ENCODE measurements at places on chromosomes 3 and 15.

DNA sequence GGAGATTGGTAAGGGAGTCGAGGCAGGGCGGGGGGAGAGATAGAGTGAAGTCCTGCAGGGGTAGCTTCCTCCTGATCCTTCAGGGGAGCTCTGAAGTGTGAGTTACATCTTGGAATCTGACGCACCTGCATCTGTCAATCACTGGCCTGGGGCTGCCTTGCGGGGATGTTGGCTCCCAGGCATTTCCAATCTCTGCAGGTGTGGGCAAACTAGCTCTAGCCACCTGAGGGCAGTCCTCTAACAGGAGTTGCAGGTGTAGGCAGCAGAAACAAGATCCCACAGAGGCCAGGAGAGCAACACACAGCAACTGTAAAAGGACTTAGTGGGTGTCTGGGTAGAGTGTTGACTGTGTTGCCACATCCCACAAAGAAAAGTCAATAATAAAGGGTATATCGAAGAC lies 63.6 kb downstream of the ZNF621 start:
- DNase-seq: no peak

DNA sequence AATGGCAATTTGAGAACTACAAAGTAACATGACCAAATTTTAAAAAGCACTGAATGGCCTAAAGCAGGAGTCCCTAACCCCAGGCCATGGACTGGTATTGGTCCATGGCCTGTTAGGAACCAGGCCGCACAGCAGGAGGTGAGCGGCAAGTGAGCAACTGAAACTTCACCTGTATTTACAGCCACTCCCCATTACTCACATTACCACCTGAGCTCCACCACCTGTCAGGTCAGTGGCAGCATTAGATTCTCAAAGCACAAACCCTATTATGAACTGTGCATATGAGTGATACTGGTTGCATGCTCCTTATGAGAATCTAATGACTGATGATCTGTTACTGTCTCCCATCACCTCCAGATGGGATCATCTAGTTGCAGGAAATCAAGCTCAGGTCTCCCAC lies 48.8 kb downstream of the SENP7 start:
- DNase-seq: no peak

GRCh38 chr3:148128136-148128535 lies 569.6 kb upstream of the AGTR1 start:
- DNase-seq: no peak

DNA sequence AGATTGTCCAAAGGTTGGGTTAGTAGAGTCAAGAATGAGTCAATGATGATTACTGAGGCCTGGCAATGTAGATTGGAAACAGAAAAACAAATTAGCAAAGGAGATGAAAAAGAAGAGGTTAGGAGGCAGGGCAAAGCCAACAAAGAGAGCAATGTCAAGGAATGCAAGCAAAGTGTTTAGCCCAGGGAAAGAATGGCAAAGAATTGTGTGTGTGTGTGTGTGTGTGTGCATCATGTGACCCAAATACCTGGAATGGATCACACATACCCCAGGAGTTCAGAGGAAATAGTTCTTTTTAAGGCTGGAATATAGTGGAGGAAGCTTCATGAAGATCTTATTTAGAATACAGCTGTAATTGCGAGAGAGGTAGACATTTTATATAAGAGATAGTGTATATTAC lies 831.7 kb upstream of the ARPP21 start:
- no peak for DNase-seq

DNA sequence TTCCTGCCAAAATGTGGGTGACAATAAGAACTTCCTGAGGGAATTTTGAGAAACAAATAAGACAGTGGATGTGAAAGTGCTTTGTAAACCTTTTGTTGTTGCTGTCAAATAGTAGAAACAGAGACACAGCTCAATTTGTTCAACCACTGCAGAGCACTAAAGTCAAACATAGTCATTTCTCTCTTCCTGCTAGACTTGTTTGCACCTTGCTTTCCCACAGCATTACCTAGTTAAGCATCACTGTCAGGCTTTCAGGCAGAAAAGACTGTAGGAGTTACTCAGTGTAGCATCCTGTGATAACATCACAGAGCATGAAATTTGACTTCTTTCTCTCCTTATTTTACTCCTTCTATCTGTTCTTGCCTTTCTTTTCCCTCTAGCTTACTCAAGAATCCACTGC lies 27.1 kb downstream of the SLC12A1 start:
- DNase-seq: no peak

DNA sequence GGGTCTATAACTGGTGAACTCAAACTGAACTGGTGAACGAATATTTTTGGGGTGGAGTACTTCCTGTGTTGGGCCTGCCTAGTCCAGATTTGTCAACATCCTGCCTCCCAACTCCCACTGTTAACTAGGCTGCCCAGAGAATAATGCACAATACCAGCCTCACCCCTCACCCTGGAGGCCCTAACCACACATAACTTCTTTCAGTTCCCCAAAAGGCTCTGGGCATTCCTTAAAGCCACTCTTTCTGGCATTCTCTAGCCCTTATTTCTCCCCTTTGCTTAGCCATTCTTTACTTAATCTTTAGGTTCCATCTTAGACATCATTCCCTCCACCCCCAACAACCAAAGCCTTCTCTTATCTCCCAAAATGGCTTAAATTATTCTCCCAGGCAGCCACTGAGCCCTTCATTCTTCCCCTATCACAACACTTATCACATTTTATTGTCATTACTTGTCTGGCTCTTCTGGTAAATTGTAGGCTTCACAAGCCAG lies 9.1 kb upstream of the SEC11A start:
- no peak for DNase-seq

DNA sequence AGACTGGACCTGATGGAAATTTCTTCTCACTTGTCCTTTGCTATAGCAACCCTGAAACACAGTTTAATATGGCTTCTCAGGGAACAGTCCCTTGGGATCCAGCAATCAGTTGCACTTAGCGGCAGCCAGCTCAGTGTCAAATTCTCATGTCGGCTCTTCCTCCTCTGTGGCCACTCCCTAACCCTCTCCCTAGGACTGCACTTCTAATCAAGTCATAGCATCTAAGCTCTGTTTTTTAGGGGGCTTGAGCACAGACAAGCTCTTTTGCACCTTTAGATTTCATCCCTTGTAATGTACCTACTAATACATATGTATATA lies 250.5 kb upstream of the TLE3 start:
- no peak for DNase-seq

GRCh38 chr3:151067158-151067557 lies 18.3 kb upstream of the MED12L start:
- DNase-seq: no peak

All from stimulated activated CD8-positive, alpha-beta memory T cell treated with anti-CD3 and anti-CD28 coated beads, Interleukin-4, amount 100 ng/mL, for 4 hours (primary cell).